Neuronal stem cell (in vitro differentiated cells): ENCODE measurements at places on chromosomes 6 and 20.

GRCh38 chr20:50848341-50848808 lies 53.5 kb downstream of the BCAS4 start:
- DNase-seq, result no peak

GRCh38 chr6:163442336-163442735 lies 27.8 kb downstream of the QKI start:
- no peak for DNase-seq

DNA sequence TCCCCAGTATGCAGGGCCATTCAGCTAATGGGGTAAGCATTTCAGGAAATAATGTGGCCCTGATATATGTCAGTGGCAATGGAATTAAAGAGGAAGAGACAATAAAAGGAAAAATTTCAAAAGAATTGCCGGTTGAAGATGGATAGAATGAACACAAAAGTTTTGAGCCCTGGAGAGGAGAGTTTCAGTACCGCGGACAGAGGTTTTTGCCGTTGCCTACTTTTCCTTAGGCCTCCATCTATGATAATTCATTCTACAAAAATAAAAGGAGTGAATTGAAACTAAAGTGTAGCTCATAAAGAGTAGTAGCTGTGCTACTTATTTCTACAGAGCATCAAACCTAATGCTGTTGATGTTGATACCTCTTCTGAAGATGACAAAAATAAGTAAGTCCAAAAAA lies 140.7 kb downstream of the RNASET2 start:
- peak; percentile 20 for DNase-seq

DNA sequence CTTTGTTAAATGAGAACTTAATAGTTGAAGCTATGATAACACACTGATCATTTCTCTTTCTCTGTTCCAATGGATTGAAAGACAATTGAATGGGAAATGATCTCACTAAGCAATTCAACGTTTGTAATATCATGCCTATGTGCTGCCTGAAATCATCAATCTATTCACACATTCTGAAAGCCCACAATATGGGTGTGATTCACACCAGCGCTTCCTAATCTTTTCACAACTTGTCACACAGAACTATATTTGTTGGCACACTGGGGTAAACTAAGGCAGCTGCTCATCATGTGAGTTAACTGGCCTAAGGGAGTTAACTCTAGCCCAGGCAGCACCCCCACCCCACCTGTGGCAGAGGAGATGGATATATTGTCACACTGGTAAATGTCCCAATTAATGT lies 37.1 kb upstream of the UTRN start:
- DNase-seq, result no peak

- no peak for DNase-seq
Measured at GRCh38 chr20:45918182-45918737, 6.3 kb upstream of the PLTP start.

DNA sequence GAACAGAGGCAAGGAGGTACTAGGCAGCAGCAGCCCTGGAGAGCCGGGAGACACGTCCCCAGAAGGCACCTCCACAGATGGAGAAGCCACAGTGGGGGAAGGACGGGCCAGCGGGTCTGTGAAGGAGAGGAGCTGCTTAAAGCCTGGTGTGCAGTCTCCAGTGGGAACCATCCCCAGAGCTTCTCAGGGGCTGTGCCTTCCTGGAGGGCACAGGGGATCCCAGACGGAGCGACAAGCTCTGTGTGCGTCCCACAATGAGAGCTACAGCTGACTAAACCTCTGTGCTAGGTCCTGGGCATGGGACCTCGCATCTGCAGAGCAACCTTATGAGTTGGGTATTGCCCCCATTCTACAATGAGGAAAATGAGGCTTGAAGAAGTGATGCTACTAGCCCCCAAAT lies 50.7 kb downstream of the EZR start:
- DNase-seq, result no peak

DNA sequence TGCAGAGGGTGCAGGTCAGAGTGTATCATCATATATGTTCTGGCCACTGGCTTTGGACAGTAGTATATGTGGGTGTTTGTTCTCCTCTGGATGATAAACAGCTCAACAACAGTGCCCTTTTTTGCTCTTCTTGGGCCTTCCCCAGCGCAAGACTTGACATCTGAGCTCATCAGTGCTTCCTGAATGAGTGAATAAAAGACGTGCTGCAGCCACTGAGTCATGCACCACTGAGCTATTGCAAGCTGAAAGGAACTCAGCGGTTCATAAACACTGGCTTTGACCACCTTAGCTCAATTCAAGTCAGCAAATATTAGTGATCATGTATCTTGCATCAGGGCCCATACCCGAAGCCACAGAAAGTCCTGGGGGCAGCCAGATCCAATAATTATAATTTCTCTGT lies 105.3 kb upstream of the KCNG1 start:
- DNase-seq, result no peak

DNA sequence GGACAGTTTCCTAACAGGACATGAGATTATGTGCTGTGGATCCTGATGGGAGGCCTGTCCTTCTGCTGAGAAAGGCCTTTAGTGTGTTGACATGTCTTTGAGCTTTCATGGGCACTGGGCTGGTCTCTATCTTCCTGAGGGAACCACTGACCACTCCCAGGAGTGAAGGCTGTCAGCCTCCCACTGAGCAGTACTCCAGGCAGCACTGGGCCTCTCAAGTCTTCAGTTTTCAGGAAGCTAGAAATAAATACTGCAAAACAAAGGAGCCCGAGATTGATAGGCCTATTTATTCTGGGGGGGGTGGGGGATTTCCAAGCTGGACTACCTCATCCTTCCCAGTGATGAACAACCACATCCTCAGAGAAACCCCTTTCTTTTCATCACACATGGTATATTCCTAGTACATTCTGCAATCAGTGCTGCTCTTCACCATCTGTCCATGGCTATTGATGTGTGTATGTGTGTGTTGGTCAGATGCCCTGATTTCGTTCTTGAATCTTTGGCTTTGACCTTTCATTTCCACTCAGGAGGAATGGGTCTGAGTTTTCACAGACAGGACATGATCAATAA lies 180.9 kb upstream of the SPTLC3 start:
- no peak for DNase-seq

DNA sequence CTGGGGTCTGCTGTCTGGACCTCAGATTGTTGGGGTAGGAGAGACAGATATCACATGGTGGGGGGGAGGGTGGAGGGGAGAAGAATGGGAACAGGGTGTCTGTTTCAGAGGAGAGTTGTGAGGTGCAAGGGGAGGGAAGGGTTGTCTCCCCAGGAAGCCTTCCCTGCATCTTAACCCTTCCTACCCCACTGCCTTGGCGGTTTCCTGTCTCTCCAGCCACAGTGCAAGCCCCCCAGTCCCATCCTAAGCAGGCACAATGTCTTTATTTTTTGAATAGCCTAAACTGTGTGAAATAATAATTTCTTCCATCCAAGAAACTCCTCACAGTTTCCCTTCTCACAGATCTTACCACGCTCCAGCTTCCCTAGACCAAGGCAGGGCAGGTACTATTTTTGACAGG lies 3.5 kb downstream of the FOXP4 start:
- DNase-seq, result no peak

GRCh38 chr6:140732155-140732554 lies 1357.7 kb upstream of the CITED2 start:
- no peak for DNase-seq

DNA sequence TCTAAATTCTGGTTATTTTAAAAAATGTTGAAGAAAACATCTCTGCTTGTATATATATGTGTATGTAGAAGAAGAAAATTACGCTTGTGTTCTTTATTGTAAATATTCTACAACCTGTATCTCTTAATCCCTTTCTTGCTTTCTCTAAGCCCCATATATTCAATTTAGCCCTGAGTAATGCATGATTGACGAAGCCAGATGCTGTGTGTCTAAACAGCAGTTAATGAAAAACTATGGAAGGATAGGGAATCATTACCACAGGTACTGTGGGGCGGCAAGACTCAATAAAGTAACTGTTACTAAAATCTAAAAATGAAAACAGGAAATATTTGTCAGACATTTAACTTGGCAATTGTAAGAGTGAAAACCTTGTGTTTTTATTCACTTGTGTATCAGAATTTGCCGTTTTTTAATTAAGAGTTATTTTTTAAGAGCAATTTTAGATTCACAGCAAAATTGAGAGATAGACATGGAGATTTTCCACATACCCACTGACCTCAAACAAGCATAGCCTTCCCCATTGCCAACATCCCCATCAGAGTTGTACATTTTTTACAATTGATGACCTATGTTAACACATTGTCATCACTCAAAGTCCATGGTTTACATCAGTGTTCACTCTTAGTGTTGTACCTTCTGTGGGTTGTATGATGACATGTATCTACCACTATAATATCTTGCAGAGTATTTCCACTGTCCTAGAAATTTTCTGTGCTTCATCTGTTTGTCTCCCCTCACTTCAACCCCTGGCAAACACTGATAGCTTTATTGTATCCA lies 76.7 kb downstream of the BCKDHB start:
- no peak for DNase-seq

DNA sequence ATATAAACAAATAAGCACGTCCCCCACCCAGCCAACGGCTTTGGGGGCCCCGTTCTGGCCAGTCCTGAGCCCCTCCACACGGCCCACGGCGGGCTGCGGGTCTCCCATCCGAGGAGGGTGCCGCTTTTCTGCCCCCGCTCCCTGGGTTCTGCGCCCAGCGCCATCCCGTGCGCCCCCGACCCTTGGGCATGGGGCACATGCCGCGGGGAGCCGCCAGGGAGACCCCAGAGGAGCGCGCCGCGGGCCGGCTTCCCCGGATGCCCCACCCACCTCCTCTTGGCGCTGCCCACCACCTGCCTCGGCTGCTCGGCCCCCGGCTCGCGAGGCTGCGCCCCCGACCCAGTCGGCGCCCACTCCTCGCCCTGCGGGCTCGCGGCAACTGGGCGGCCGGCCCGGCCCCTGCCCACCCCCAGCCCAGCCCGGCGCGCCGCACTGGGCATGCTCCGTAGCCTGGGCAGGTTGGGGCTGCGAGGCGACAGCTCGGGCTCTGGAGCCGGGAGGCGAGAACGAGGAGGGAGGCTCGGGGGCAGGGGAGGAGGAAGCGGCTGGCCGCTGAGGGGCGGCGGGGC lies 570 bp upstream of the PLCB4 start:
- peak; percentile 63 for DNase-seq

DNA sequence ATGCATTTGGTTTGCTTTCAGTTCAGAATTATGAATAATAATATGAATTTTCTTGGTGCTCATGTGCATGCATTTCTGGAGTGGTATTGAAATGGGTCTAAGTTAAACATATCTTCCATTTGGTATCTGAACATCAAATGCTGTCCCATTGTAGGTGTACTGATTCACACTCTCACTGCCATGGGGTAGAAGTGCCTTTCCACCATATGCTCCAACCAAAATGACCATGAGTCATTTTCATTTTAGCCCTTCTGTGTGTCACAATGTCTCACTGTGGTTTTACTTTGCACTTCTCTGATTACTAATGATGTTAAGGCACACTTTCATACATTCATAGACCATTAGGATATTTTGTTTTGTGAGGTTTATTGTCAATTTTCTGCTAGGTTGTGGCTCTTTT lies 211.9 kb downstream of the HAO1 start:
- no peak for DNase-seq

DNA sequence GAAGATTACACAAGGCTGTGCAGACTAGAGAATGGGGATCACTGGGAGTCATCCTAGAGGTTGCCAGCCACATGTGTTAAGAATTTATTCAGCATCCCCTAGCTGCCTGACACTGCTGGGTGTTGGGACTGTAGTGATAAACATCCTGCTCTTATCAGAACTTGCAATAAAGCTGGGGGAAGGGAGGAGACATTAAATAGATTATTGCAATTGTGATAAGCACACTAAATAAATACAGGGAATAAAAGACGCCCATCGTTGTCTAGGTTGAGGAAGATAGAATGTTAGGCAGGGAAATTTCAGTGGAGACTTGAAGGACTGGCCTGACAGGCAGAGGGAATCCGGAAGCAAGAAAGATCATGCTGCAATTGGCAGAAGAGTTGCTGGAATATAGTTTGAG lies 33.2 kb upstream of the TRAM2 start:
- DNase-seq, result no peak

DNA sequence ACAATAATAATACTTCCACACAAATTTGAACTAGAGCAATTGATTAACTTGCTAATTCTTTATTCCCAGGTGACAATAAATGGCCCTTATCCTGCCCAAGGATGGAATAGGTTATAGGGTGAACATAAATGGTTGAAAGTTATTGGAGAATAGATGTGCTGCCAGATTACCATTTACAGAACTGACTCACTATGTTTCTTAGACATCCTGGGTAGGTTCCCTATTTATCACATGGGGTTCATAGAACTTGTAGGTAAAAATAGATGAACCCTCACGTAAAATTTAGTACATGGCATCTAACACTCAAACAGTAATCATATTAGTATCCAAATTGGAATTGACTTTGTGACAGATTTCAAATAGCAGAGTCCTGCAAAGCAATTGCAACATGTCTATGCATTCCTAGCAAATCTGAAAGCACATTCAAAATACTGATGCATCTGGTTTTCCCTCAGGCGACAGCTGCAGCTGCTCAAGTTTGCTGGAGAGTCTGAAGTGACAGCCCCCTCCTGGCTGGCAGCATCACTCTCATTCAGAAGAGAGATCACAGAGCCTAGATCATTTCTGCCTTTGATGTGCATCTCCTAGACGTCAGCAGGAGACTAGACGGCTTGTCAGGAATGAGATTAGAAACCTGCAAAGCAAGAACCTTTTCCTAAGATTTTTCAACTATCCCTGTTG lies 80.2 kb upstream of the RNF217 start:
- DNase-seq, result no peak

GRCh38 chr20:57025666-57026224 lies 240.7 kb downstream of the BMP7 start:
- no peak for DNase-seq

DNA sequence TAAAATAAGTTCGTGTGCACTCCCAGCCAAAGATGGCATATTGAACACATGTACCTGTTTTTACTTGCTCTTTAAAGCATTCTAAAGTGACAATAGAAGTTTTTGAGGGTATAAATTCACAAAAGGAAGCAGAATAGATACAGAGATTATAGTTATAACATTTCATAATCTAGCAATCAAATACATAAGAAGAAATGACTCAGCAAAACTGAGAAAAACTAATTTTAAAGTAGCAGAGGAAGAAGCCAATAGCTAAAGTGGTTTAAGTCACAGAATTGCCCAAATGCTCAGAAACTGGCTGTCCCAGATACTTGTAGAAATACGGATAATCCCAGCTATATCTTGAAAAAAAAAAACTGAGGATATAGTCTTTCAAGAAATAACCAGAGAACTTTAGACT lies 49.2 kb upstream of the TBC1D32 start:
- DNase-seq, result no peak

DNA sequence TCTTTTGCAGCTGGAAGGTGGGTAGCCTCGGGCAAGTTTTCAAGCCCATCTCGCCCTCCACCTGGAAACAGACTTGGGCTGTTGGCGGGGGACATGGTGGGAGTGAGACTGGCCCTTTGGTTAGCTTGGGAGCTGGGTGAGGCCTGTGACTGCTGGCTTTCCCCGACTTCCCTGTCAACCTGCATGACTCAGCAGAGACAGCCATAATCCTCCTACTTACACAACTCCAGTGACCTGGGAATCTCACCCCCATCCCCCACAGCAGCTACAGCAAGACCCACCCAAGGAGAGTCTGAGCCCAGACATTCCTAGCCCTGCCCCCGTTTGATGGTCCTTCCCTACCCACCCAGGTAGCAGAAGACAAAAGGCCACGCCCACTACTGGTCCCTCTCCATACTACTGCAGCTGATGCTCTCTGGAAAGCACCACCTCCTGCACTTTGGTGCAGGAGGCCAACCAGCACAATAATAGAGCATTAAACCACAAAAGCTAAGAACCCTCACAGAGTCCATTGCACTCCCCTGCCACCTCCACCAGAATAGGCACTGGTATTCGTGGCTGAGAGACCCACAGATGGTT lies 188.4 kb downstream of the TRDN start:
- DNase-seq, result no peak
